Umbilical cord (tissue), 2 donors: ENCODE measurements at places on chromosomes 1 and 21. TPM values are rescaled to one million over a fixed set of nuclear protein-coding genes. Genes with fewer than 3 reads are reported as not detected.

SLAMF9 gene
- total RNA-seq = 1.9 TPM

MAP3K7CL gene
- total RNA-seq = 19.0 TPM

KIF17 gene
- not detected for total RNA-seq

LCK gene
- 0.96 TPM for total RNA-seq

HHAT gene
- total RNA-seq = 6.3 TPM

ACTL8 gene
- total RNA-seq = 1.2 TPM

DNA sequence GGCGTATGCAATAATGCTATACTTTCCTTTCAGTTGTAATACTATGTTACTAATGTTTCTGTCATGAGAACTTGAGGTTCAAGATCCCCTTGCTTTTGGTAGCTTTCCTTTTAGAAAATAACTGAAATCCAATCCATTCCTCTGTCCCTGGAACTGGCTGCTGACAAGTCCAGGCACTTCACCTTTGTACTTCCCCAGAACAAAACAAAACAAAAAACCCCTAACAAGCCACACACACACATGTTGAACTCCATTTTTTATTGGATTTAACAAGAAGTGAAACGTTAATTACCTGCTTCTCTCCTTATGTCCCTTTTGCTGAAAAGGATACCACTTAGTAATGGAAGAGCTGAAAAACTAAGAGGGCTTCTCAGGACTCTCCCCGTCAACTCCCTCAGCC lies 26.1 kb upstream of the SDC3 start:
- no peak for DNase-seq

DNA sequence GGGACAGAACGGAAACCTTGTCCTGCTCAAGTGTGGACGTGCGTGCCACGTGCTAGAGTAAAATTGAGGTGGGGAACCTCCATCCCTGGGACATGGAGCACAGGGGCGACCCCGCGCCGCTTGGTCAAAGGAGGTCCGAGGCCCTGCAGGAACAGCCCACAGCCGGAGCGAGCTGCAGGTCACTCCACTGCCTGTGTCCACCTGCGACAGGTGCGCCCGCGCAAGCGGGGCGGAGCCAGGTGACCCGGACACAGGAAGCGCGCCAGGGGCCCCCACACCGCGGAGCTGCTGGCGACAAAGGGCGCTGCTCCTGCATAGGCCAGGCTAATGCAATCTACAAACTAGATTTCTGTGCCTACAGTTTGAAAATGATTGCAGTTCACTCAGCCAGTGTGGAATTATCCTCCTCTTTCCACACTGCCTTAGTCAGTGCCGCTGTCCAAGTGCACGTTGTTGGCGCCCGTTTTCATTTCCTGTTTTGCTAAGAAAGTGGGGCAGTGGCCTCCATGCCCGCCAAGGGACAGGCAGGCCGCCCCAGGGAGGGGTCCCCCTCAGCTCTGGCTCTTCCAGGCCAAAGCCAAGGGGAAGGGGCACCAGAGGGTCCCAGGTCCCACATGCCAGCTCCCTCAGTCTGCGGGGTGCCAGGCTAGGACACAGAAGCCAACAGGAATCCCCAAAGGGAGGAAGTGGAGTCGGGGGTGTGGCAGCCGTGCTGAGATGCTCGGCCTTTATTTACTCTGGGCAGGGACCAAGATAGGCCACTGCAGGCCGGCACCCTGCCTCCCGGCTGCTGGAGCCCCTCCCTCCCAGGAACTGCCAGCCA lies 4.3 kb upstream of the NADK start:
- peak; percentile 58 for DNase-seq

DNA sequence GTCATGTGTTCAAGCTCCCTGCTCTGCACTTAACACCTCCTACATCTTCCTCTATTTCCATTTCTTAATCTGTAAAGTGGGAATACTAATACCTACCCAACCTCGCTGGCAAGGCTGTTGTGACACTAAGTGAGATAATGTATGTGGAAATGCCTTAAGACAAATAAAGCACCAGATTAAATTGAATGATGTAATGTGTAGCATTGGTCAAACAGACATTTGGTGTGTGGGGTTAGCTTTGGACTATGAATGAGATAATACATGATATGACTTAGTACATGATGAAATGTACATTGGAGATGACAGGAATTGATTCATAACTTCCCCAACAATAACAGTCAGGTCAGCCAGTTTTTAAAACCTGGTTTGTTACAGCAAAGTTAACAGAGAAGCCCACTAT lies 5.2 kb downstream of the AMPD1 start:
- DNase-seq = no peak

GRCh38 chr1:114359791-114360190 lies 151.2 kb downstream of the TRIM33 start:
- DNase-seq = peak; percentile 78

DNA sequence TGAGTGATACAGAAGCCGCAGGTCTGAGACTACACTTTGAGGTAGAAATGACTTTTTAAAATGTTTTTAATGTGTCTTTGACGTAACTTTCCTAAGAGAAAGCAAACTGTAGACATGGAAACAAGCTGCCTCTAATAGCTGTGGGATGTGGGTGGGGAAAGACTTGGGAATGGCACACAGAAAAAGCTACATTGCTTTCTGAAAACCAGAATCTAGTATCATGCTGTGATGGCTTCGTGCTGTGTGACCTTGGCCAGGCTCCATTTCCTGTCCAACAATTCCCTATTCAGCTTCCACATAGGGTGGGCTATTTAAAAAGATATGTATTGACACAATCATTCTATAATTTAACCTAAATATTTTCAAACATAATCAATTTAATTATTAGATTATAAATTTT lies 909.1 kb downstream of the NCAM2 start:
- no peak for DNase-seq

- DNase-seq = no peak
Measured at GRCh38 chr1:80385650-80386049, 1379.1 kb upstream of the ADGRL4 start.

DNA sequence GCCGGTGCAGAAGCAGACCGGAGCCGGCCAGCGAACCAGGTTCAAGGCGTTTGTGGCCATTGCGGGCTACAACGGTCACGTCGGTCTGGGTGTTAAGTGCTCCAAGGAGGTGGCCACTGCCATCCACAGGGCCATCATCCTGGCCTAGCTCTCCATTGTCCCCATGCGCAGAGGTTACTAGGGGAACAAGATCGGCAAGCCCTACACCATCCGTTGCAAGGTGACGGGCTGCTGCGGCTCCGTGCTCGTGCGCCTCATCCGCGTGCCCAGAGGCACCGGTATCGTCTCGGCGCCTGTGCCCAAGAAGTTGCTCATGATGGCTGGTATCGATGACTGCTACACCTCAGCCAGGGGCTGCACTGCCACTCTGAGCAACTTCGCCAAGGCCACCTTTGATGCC lies 38.1 kb downstream of the LRRC52 start:
- DNase-seq = no peak

- no peak for DNase-seq
Measured at GRCh38 chr1:14841456-14841855, 243.0 kb downstream of the KAZN start.

DNA sequence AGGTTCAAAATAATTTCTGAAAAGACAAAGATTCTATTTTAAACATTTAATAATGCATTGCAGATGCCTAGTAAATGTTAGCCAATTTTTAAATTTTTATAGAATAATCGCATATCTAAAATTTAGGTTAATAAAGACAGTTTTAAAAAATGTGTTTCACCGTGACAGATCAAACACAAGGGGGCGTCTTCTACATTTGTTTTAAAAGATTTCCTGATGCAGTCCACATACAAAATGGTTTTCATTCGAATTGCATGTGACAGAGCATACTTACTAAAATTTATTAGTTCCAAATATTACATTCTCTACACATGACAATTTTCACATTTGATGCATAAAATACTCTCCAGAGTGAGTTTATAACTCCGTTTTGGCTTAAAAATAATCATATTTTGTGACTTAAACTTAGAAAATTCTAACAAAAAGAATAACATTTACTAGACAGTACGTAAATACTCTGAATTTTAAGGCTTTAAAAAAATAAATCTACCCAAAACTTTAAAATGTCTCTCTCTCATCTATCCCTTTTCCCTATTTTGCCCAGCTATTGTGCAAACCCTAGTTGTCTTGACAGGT lies 75.5 kb downstream of the ADAMTS1 start:
- peak; percentile 66 for DNase-seq

DNA sequence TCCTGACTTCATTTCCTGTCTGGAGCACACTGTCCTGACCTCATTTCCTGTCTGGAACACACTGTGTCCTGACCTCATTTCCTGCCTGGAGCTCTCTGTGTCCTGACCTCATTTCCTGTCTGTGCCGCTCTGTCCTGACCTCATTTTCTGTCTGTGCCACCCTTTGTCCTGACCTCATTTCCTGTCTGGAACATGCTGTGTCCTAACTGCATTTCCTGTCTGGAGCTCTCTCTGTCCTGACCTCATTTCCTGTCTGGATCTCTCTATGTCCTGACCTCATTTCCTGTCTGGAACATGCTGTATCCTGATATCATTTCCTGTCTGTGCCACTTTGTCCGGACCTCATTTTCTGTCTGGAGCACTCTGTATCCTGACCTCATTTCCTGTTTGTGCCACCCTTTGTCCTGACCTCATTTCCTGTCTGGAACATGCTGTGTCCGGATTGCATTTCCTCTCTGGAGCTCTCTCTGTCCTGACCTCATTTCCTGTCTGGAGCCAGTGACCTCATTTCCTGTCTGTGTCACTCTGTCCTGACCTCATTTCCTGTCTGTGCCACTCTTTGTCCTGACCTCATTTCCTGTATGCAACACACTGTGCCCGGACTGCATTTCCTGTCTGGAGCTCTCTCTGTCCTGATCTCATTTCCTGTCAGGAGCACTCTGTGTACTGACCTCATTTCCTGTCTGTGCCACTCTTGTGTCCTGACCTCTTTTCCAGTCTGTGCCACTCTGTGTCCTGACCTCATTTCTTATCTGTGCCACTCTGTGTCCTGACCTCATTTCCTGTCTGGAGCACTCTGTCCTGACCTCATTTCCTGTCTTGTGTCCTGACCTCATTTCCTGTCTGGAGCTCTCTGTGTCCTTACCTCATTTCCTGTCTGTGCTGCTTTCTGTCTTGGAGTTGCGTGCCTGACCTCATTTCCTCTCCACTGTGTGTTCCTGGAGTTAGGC lies 27.6 kb downstream of the SKI start:
- DNase-seq = peak; percentile 47

GRCh38 chr1:173410794-173411236 lies 66.3 kb upstream of the PRDX6 start:
- no peak for DNase-seq
